Activated gamma-delta T cell (primary cell): ENCODE measurements at places on chromosomes 5 and 9.

GRCh38 chr5:168798065-168799023 is 219.2 kb upstream of the PANK3 start:
- no peak for DNase-seq

DNA sequence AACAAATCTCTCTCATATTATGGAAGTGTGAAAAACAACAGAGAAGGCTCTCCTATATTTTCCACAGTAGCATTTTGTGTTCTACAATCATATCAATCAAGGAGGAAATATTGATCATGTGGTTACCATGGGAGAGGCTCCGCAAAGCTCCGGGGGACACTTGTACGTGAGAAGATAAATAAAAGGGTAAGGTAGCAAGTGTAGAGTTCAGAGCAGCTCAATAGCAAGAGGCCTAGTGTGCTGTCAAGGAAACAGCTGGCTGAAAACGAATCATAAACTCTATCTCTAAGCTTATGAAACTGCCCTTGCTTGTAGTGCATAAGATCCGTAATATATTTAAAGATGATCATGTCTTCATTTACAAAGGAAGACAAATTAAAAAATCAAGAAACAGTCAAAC is 57.5 kb downstream of the CDH18 start:
- no peak for DNase-seq

DNA sequence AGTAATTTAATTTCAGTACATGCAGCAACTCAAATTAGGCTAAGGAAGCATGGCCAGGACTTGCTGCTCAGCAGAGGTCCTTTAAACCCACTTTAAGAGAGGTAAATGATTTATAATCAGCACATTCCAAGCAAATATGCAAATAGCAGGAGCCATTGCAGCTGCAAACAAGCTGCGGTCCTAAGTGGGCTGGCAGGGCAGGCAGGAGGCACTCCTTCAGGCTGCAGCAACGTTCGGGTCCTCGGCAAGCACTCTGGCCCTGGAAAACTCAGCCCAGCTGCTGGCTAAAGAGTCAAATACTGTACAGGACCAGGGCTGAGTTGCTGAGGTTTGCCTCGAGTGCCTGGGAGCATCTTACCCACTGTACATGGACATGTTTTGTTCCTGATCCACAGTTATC is 126.9 kb downstream of the FSTL4 start:
- DNase-seq, result no peak

- DNase-seq, result no peak
Observed at GRCh38 chr5:143241892-143242291, 161.6 kb downstream of the NR3C1 start.

DNA sequence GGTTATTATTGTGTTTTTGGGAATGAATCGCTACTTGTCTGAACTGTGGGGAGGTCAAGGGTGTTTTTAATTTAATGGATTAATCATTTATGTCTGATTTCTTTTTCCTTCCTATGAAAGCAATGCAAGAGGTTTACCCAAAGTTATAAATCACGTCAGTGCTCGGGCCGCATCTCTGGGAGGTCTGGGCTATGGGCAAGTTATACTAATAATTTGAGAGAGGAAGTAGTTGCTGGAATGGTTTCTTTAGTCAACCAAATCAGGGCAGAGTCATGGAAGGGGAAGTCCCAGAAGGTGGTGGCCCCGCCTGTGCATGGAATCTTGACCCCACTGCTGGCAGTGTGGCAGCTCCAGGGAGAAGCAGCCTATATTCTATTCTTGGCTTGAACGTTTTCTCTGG is 180.2 kb downstream of the HSPA4 start:
- DNase-seq, result no peak

DNA sequence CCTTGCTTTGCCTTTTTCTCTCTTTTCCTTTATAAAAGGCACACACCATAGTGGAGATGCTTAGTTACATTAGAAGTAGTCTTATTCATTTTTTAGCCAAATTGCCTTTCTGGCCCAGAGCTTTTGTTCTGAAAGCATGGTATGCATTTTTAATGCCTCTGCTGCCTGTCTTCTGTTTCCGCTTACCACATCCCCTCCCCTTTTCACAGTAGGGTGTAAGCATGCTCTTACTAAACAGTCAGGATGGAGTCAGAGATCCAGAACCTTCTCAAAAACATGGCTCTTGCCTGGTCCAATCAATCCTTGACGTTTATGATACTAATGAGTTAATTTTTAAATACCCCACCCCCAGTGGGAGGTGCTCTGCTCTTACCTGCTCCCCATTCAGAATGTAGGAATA is 22.5 kb downstream of the PPP3R2 start:
- DNase-seq, result no peak

GRCh38 chr5:159336586-159336985 is 6.3 kb upstream of the IL12B start:
- DNase-seq, result no peak

- DNase-seq, result no peak
Observed at GRCh38 chr9:91086657-91087461, 274.9 kb downstream of the AUH start.

- no peak for DNase-seq
Observed at GRCh38 chr5:154479944-154480750, 2.1 kb upstream of the HAND1 start.

DNA sequence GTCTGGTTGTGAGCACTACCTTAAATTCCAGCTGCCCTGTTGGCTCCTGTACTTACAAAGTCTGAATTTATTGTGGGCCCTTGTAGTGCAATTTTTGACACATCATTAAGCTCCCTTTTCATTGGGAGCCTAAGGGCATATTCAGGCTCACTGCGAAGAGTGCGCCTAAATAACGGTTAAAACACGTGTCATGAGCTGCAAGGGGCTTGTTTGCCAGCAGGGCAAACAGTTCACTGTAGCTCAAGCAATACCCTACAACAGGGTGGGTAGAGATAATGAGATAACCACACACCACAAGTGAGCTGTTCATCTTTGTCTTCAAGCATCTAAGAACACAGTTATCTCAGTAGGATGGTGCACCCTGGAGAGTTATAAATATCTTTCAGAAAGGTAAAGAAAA is 214.2 kb downstream of the SLF1 start:
- no peak for DNase-seq

- no peak for DNase-seq
Observed at GRCh38 chr9:92637326-92637725, 32.6 kb downstream of the IPPK start.

DNA sequence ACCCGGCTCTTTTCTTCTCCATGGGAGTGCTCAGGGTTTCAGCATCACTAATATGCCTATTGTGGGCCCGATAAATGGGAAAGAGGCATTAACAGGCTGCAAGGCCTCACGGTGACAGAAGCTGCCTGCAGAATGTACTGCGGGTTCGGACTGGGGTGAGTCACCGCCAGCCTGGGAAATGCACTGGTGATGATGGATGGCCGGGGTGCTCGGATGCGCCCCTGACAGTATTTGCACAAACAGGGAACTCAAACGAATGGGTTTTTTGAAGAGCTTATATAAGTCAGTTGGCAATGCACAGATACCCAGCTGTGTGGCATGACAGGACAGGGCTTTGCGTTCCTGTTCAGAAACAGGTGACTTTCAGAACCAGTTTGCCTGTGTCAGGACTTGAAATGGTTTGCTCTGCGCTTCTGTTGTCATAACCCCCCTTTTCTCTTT is 42.0 kb upstream of the PITX1 start:
- no peak for DNase-seq

GRCh38 chr5:53490747-53491146 is 10.3 kb downstream of the FST start:
- DNase-seq, result no peak

- DNase-seq, result no peak
Observed at GRCh38 chr9:70493029-70493428, 78.6 kb upstream of the KLF9 start.

- DNase-seq, result no peak
Observed at GRCh38 chr5:57871496-57871895, 388.9 kb upstream of the ACTBL2 start.

GRCh38 chr9:127347831-127348776 is 48.9 kb upstream of the SLC2A8 start:
- no peak for DNase-seq

GRCh38 chr9:114403153-114403756 is 15.5 kb upstream of the AKNA start:
- DNase-seq, result no peak

GRCh38 chr5:103569313-103570060 is 6.9 kb upstream of the NUDT12 start:
- no peak for DNase-seq

DNA sequence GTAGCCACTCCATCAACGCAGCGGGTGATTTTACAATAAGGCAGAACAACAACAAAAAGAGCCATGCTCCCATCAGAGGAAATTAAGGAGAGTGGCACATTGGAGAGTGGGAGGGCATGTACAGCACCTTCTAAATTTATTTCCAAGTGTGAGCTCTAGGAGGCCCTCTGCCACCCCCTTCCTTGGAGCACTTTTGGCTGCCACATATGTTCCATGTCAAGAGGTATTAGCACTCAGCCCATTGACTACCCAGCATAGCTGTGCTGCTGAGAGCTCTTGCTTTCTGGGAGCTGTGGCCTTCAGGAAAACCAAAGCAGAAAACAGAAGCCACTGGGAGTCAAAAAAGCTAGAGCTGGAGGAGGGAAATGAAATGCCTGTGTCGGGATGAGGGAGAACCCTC is 200.2 kb upstream of the PANK3 start:
- DNase-seq, result no peak

DNA sequence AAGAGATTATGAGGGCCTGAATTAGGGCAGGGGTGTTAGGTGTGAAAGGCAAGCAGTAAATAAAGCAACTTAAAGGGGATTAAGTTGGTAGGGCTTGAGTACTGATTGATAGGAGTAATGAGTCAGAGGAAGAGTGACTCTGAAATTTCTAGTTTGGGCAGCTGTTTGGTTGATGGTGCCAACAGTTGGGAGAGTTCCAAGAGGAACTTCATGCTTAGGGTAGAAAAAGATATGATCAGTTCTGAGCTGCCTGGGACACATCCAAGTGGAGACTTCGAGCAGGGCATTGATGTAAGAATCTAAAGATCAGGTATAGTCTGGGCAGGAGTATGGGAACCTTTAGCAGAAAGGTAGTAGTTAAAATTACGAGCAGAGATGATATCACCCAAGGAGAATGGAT is 10.2 kb downstream of the MAMDC2 start:
- no peak for DNase-seq

DNA sequence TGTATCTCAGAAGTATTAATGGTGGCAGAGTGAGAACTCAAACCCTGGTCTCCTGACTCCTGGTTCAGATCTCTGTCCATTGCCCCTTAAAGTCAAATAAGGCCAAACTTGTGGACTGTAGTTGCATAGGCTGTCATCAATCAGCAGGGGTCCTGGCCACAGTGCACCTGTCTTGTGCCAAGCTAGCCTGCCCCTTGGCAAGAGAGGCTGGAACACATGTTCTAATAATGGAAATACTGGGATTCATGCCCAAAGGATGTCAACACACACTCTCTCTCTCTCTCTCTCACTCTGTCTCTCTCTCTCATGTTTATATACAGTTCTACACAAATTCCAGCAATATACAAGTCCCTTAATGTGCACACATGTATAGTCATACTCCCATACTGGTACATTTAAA is 44.3 kb downstream of the GLRA1 start:
- no peak for DNase-seq

DNA sequence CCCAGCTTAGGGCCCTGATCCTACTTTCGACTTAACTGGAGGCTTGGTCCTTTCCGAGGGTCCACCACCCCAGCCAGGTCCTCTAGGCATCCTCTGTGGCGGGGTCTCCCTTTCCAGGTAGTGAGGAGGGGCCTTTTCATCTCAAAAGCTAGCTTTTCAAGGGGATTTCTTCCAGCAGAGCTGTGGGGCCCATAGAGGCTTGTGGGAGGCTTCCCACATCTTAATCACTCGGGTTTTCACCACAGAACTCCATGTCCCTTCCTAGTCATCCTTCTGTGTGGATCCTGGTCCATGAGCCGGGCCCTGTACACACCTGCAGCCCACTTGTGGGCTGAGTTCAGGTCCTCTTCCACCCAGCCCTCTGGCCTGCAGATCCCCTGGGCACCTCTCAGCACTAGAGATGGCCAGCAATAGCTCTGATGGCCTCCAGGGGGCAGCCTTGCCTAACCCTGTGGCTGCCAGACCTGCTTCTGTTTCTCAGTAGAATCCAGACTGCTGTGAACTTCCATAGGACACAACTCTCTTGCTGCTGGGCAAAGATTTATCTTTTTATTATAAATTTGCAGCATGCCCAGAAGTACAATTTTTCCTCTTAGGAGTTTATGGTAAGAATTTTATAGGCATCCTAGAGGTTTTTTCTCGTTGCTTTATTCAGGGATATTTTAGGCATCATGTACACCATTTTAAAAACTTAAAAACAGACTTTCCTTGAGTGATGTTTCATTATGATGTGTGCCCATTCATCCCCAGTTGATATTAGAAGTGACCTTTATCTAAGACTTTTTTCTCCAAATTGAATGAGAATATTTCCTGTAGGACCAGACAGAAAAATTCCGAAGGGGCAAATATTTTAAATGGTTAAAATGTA is 208.9 kb downstream of the TRIO start:
- no peak for DNase-seq

DNA sequence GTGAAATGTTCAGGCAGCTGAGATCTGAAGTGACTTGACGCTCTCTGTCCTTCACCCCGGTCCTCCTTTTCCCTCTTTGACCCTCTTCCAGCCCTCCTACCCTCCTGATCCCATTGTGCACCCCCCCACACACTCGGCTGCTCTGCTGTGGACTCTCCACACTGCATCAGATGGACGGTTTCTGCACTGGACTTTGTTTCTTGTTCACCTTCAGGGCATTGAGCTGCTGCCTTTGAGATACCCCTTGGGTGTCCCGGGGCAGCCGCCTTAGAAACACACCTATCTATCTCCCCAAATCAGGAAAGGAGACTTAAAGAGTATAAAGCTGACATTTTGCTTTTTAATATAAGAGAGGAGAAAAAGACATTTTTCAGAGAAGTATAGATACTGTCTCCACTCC is 27.5 kb downstream of the AMBP start:
- no peak for DNase-seq

DNA sequence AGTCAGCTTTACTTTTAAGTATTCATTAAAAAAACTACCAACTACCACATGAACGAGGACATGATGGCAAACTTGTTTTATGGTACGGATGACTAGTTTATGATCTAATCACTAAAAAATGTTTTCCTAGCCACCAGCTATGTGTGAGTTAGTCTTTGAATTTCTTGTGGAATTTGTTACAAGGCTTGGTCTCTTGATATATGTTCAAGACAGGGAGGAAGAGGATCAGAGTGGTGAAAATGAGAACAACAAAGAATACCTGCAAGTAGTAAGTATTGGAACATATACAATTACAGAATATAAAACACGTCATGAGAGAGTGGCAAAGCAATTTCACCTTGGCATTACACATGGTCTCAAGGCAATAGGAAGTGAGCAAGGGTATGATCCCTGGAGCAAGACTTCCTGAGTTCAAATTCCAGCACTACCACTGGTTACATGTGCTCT is 548.6 kb upstream of the TLE4 start:
- DNase-seq, result no peak

- DNase-seq, result no peak
Observed at GRCh38 chr5:60147791-60148190, 254.3 kb upstream of the PDE4D start.

GRCh38 chr5:68405026-68405684 is 189.6 kb downstream of the PIK3R1 start:
- DNase-seq, result no peak

GRCh38 chr5:137710086-137710485 is 25.8 kb downstream of the KLHL3 start:
- no peak for DNase-seq

GRCh38 chr5:12315461-12315860 is 411.2 kb upstream of the CTNND2 start:
- DNase-seq, result no peak

GRCh38 chr5:155556700-155557099 is 543.1 kb downstream of the KIF4B start:
- DNase-seq, result no peak
